ENCODE measurements at places on chromosomes 3 and 15.
A peak's percentile ranks its signal among the peaks of the same experiment; 100 is the strongest.

- no peak for DNase-seq
Observed at GRCh38 chr3:39721076-39721475, 88.3 kb upstream of the MYRIP start.

- DNase-seq: no peak
Observed at GRCh38 chr3:186694288-186695032, 22.7 kb upstream of the KNG1 start.

DNA sequence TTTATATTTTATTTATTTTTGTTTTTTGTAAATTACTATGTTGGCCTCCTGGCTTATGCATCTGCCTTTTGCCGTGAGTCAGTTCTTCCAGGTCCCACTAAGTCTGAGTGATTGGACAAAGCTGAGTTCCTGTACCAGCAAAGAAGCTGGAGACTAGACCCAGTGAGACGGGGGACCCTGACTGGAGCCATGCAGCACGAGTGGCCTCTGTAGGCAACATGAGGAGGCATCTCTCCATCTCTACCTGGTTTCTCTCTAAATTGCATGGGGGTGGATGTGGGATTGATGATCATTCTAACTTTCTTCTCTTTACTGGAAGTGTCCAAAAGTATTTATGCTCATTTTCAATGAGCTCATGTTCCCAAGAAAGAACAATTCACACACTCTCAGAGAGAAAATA is 155.3 kb upstream of the MRPL3 start:
- no peak for DNase-seq

DNA sequence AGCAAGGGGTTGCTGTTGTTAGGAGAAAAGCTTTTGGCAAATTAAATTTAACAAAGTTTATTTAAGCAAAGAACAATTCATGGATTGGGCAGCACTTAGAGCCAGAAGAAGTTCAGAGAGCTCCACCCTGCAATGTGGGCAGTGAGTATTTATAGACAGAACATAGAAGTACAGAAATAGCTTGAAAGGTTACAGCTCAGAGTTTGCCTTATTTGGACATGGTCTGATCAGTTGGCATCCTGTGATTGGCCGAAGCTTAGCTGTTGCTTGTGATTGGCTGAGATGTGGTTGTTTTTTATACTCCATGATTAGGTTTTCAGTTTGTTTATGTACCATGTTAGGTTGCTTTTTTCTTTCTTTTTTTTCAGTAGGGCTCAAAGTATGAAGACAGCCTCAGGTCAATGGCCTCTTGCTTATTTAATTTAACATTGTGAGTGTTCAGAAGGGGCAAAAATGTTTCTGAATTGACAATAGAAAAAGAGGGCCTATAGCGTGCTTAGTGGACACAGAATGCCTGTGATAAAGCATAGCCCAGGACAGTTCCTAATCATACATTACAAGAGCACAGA is 293.8 kb downstream of the IGSF11 start:
- no peak for DNase-seq

DNA sequence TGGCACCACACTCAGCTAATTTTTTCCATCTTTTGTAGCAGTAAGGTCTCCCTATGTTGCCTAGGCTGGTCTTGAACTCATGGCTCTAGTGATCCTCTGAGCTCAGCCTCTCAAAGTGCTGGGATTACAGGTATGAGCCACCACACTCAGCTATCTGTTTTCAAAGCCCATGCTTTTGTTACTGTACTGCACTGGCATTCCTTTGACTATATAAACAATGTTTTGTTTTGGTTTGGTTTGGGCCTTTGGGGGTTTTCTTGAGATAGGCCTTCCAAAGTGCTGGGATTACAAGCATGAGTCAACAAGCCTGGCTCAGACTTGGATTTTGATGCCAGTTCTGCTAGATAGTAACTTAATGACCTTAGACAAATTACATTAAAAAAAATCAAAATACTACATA is 89.7 kb upstream of the GK5 start:
- no peak for DNase-seq

- DNase-seq: no peak
Observed at GRCh38 chr3:188134079-188134478, 19.9 kb upstream of the LPP start.

DNA sequence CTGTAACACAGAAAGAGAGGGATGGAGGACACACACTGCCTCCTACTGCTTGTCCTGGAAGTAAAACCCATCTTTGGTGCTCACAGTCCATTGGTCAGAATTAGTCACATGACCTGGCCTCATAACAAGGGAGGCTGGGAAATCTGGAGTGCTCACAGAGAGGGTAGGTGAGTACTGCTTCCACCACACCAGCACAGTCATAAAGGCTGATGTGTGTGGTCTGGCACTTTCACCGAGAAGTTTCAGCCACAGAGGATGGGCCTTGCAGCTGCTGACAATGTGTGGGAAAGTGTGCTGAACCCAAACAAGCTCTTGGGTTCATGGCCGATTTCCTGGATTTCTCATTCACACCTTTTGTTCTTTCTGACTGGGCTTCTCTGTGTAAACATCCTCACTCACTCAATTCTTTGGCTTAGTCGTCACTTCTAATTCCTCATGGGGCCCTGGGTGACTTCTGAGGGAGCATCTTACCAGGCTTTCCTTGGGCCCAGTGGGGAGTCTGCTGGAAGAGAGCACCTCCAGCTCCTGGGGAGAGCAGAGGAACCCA is 100.7 kb downstream of the ASB7 start:
- no peak for DNase-seq

- no peak for DNase-seq
Observed at GRCh38 chr15:32993285-32993684, 201.2 kb downstream of the FMN1 start.

DNA sequence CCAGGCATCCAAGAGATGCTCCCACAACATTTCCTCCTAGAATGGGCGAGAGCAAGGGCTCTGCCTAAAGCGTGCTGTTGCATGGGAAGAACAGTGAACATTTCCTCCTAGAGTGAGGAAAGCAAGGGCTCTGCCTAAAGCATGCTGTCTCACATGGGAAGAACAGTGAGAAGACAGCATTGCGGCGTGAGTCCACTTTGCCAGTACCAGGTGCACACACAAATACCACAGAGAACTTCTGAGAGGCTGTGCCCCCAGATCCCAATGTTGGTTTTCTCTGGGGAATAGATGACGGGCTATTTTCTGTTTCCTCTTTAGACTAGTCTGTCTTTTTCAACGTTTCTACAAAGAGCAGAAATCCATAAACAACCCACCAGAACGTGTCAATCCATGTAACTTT is 142.9 kb downstream of the LRRK1 start:
- no peak for DNase-seq

GRCh38 chr15:60945196-60945595 is 283.9 kb downstream of the RORA start:
- no peak for DNase-seq

DNA sequence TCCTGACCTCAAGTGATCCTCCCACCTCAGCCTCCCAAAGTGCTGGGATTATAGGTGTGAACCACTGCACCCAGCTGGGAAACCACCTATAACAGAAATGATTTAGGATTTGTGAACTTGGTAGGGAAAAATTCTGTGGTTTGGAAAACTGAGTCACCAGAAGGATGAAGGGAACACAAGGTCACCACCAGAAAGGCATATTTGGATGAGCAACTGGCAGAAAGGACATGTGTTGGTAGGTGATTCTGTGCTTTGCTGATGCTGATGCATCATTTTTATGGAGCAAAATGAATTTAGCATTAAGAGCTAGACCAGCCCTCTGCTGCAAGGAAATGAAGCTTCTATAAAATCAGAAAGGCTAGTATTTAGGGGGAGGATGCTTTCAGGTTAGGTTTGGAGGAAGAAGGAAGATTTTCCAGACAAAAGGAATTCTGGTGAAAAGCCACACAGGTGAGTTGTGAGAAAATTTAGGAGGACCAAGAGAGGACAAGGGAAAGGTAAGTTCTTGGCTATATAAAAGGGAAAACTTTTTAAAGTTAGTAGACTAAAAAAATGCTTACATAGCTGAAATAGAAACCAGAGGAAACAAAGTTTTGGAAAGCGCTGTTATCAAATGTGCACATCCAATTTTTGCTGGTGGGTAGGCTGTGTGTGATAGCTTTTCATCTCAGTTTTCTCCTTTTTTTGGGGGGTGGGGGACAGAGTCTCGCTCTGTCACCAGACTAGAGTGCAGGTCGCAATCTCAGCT is 3.6 kb downstream of the PXK start:
- DNase-seq: no peak

DNA sequence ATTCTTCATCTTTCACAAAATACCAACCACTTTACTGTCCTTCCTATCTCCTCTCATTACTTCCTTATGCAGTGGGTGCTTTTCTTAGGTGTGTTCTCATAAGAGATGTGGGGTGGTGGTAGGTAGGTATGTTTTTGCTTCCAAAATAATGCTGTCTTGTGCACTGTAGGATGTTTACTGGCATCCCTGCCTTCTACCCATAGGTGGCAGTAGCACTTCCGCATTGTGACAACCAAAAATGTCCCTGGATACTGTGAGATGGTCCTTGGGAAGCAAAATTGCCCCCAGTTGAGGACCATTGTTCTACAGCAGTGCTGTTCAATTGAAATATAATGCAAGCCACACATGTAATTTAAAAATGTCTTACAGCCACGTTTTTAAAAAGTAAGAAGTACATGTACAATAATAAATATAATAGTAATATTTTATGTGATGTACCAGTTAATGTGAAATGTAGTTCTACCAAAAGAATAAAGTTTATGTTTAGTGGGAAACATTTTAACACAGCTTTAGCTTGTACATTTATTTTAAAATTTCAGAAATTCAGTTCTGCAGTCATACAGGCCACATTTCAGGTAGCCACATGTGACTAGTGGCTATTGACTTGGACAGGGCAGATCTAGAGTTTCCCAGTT is 75.2 kb downstream of the NEO1 start:
- peak; percentile 25 for DNase-seq

- DNase-seq: no peak
Observed at GRCh38 chr3:18445401-18446148, 20.4 kb upstream of the SATB1 start.

DNA sequence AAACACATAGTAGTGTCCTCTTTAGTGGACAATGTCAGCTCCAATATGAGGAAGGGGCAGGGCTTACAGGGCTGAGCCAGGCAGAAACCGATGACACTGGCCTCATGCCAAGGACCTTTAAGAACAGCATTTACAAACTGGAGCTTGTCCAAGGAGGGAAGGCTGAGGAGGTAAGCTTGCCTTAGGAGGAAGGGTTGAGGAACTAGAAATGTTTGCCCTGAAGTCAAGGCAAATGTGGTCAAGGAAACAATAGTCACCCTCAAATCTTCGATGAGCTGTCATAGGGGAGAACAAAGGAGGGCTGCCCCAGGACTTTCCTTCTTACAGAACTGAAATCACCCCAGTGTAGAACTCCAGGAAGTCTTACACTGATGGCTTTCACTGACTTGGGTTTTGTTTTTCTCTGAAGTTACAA is 136.4 kb downstream of the LIPC start:
- DNase-seq: no peak

- no peak for DNase-seq
Observed at GRCh38 chr3:176906046-176906905, 291.0 kb downstream of the TBL1XR1 start.

DNA sequence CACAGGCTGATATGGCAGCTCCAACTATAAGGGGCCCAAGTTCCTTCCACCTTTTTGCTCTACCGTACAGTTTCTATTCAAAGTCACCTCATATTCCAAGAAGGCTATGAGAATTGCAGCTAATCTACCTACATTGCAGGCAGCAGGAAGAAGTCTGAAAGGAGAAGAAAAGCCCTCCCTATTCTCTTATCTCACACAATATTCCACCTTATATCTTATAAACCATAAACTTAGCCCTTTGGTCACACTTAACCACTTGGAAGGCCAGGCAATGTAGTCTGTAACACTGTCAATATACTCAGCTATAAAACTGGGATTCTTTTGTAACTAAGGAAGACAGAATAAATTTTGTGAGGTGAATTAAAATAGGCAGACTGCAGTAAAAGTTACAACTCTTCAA is 54.9 kb downstream of the TBC1D5 start:
- DNase-seq: no peak

DNA sequence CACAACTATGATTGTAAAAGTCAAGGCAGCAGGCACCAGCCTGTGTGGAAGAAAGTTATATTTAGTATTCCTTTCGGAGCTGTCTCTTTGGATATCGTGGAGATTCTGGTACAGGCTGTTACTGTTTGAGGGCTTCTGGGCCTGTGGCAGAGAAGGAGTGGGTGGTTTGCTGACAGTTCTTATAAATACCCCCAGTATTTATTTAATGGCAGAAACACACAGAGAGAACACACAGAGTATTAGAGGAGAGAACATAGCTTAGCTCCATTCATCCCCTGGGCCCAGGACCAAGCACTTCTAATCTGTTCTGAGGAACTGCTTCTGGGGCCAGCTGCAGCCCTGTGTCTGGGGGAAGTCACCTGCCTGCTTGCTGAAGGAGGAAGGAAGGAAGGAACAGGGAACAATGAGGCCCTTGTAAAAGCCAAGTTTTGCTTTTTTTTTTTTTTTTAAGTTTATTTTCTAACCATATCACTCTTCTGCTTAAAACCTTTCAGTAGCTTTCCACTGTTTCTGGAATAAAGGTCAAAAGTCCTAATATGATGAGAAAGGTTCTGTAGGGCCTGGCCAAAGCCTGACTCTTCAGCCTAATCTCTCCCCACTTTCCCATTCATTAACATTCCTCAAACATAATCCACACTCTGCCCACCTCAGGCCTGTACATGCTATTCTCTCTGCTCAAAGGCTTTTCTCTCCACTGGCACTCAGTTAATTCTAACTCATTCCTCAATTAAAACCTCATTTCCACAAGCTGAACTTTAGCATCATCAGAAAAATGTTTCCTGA is 11.8 kb upstream of the PP2D1 start:
- no peak for DNase-seq

DNA sequence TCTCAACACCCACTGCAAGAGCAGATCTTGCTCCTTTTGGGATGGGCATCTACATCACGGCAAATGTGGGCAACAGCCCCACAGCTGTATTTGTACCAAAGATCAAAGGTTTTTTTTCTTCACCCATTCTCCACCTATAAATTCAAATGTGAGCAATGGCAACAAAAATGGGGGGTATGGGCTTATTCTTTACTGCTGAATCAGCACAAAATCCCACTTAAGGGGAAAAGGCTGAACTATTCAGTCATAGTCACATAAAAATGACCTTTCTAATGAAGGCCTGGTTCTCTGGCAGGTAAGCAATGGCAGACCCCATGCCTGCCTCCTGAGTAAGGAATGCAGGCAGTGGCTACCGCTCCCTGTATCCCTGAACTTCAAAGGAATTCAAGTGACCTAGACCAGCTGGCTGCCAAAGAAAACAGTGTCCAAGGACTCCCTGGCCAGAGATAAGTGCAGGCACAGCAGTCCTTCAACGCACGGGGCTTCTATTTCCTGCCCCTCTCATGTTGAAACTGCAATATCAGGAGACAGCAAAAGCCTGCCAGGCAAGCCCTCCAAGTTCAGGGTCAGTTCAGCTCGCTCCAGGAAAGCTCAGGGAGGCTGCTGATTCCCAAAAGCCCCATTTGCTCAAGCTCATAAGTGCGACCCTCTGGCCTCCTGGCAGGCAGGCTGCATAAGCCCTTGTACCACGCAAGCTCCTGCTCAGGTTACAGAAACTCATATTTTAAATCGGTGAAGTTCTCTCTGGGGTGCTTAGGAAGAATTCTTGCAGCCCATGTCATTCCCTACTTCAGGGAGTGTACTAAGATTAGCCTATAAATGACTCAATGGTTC is 134.1 kb downstream of the PDZRN3 start:
- DNase-seq: peak; percentile 44

All from nephron progenitor cell (in vitro differentiated cells).